ENCODE measurements at places on chromosomes 6 and 20.

DNA sequence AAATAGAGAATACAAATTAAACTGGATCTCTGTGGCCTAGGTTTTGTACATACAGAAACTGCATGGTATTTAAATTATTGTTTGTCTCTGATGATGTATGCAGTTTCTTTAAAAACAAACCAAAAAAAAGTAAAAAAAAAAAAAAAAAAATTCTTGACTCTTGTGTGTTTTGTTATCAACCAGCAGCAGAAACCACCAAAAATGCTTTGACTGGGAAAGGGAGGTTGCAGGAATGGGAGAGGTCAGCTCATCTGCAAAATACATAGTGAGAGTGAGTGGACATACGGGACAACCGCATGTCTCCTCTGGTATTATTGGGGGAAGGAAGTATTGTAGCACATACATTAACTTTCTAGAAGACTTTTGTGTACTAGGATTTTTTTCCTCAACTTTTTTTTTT lies 38.0 kb downstream of the TBC1D7 start:
- no peak for DNase-seq

- DNase-seq: no peak
These were observed 47.8 kb upstream of the NXT1 start for GRCh38 chr20:23302801-23303200.

- no peak for DNase-seq
These were observed 187.8 kb downstream of the MYLK4 start for GRCh38 chr6:2562721-2563451.

DNA sequence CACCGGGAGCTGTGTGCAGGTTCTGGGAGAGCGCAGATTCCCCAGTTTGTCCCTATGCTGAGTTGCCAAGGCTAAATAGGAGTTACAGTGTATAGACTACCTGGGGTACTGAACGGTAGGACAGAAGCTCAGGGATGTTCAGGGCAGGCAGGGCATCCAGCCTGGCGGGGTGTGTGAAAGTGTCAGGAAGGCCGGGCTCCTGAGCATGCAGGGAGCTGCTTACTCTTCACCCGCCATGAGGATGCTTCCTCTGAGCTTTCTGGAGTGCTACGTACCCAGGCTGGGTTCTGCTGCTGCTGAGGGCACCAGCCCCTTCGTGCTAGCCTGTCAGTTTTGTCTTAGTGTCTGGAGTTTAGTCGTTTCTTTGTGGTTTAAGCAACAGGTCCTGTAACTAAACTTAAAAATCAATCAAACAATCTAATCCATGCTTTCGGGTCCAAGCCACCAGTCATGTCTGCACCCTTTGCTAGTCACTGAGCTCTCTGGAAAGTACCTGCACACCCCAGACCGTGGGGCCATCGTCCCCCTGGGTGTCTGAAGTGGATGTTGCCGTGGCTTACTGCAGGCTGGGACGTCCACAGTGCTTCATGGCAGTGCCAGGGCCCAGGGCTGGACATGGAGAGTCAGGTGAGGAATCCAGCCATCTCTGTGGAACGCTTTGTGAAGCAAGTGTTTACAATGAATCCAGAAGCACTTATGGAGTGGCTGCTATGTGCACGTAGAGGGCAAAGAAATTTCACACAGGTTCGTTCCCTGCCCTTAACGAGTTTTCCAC lies 220.3 kb upstream of the SNX9 start:
- no peak for DNase-seq

DNA sequence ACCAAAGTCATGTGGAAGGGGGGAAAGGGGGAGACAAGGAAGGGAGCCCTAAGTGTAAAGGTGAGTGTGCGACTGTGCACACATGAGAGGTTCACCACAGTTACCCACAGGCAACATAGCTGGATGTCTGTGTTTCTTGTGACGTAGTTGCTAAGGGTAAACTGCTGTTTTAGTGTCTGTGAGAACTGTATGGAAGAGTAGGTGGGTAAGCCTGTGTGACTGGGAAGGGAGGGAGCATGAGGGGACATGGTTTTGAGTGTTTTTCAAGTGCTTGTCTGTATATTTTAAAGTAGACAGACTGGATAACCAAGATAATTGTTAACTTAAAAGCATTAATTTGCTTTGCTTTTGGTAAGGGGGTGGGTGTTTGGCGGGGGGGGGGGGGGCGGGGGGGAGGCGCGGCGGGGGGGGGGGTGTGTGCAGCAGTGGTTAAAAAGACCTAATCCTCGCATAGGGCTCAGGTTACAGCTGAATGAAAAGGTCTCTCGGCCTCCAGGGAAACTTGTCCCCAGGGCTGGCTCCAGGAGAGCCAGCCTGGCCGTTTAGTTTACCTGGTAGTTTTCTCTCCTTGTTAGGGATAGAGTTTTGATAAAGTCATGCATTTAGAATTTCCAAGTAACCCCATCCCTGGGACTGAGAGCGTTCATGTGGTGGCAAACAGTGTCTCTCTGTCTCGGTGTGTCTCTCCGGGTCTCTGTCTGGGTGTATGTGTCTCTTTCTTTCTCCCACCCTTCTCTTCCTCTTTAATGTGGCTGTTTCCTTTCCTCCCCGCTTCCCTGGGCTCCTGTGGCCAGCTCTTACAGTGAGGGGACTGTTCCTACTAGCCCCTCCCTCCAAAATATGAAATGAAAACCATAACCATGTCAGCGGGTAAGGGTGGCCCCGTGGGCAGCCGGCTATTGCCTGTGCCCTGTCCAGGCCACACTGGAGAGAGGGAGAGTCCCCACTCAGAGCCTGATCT lies 3.4 kb downstream of the SCUBE3 start:
- no peak for DNase-seq

DNA sequence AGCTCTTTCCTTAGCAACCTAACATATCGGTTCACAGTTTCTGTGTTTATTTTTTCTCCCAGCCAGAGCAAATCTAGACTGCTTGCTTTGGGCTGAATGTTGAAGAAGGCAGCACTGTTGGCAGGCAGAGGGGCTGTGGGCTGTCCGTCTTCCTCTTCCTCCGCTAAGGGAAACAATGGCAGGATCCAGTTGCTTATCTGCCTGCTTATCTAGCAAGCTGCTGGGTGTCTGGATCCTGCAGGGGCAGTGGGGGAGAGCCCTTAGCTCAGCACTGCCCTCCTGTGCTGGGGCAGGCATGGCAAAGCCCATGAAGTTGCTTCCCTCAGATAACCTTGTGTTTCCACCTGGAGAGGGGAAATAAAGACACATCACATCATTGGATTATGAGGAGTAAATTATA lies 92.7 kb upstream of the CD93 start:
- DNase-seq: no peak

DNA sequence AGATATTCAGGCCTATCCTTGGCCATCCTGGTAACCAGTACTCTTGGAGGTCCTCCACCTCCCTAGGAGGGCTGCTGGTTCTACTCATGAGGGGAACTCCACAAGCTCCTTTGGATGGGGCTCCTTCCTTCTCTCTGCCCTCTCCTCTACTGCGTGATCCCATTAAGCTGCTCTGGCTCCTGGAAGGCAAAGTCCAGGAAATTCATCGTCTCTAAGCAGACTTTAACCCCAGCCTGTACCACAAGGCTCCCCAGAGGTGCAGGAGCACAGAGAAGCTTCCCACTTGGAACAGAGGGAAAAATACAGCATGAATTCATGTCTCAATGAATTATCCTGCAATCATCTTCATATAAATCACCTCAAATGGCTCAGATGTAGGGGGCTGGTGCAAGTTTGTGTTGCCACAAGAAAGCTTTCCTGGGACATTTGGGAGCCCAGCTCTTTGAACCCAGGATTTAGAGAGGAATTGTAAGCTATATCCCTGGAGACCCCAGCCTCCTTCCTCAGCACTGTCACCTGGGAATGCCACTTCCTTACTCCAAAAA lies 355.4 kb downstream of the CDC5L start:
- no peak for DNase-seq

DNA sequence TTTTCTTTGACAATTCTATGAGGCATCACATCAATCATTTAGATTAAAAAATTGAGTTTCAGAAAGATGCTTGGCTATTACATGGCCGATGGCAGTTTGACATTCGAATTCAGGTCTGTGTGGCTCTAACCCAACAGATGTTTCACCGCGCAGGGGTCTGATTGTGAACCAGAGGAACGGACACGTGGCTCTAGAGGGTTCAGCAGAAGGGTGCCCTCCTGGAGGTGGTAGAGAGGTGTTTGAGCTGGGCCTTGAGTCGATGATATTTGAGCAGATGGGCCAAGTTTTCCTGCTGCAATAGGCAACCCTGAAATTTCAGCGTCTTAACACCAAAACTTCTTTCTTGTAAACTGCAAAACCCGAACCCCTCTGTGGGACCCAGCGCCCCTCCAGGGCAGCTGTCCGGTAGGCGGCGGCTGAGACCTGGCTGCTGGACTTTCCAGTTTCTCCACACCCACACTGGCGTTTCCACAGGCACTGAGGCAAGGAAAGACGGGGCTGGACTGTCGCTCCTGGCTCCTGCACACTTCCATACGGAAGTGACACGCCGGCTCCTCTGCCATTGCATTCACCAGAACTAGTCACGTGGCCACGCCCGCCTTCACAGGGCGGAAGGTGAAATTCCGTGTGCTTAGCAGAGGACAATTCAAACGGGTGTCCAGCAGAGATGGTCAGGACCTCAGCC lies 11.3 kb upstream of the AFDN start:
- no peak for DNase-seq

- no peak for DNase-seq
These were observed 208.6 kb downstream of the UST start for GRCh38 chr6:148955441-148955840.

DNA sequence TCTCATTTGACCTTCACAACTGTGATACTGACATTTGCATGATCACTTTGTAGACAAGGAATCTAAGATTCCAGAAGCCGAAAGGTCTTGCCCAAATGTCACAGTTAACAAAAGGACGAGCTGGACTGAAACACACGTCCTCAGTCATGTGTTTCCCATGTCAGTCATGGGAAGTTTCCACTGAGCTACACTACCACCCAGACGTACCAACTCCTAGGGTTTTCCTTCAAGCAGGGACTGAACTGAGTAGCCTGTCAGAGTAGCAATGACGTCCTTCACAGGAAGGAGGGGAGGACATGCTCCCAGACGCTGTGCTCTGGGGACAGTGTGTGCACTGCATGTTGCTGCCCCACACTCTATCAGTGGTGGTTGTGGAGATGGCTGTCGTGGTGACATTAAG lies 215.8 kb upstream of the SMLR1 start:
- no peak for DNase-seq

DNA sequence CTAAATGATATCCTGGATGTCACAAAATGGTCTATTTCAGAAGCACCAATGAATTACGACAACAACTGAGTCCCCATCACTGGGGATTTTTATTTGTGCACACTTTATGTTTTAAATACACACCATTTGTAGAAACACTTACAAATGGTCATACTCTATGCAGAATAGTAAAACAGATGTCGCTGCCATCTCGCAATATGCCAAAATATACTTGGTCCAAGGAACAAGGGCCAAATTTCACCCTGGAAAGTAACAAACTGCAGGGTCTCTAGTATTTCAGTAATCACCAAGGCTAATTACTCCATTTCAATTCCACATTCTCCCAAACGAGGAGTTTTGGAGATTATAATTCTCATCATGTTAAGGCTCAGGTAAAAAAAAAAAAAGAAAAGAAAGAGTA lies 215.2 kb downstream of the LMBRD1 start:
- no peak for DNase-seq

DNA sequence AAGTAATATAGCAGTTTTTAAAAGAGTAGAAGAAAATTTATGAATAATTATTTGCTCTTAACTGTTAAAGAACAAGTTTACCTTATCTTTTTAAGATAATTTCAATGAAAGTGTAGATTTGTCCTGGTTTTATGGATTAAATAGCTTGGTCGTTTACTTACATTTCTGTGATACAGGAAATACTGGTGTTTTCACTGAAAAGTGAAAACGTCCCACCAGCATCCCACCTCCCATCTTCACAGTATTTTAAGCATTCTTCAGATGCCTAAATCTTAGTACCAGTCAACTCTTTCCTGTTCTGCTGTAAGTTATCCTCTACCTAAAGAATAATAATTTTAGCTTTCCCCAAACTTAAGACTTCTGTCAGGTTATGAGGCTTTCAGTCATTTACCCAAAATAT lies 5.8 kb downstream of the TAB2 start:
- DNase-seq: no peak

GRCh38 chr20:49210757-49211110 lies 8.5 kb upstream of the DDX27 start:
- no peak for DNase-seq

DNA sequence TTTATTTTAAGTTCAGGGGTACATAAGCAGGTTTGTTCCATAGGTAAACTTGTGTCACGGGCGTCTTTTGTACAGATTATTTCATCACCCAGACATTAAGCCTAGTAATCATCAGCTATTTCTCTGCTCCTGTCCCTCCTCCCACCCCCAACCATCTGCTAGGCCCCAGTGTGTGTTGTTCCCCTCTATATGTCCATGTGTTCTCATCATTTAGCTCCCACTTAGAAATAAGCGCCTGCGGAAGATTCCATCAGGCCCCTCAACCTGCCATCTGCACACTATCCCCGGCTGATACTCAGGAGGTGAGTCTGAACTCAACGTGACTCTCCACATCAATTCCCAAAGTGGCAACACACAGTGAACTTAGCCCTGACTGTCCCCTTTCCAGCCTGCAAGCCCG lies 228.0 kb upstream of the SYNDIG1 start:
- DNase-seq: peak; percentile 92

GRCh38 chr6:148265054-148265453 lies 77.6 kb upstream of the SASH1 start:
- DNase-seq: no peak

DNA sequence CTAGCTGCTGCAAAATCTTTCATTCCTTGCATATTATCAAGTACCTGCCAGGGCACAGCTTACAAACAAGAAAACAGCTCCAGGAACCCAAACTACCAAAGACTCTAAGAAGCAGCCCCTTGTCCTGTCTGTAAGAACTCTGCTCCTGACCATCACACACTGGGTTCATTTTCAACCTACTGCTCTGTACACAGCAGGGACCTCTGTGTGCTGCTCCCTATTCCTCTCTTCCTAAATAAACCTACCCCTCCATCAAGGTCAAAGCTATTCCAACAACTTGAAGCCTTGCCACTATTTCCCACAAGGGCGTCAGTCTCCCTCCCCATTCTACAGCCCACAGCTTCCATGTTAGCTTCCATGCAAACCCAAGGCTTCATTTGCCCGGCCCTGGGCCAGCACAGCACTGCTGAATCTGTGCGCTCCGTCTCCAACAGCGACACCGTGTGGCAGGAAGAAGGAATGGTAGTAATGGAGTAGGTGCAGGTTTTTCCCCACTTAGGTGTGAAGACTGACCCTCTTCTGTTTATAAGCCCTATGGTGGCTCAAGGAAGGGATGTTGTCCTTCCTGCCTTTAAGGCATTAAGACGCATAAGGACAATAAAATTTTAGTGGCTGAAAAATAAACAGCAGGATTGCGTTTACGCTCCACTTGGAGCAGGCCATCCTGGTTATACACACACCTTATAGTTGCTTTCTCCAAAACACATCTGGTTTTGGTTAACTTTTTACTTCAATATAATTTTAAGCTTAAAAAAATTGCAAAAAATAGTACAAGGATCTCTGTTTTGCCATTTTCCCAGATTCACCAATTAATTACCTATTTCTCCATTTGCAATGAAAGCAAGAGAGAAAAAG lies 115.2 kb upstream of the NXT1 start:
- peak; percentile 45 for DNase-seq

All from NCI-H2171 treated with DMSO at 0.1 percent for 48 hours (cell line).